ENCODE measurements at places on chromosomes 4 and X.

DNA sequence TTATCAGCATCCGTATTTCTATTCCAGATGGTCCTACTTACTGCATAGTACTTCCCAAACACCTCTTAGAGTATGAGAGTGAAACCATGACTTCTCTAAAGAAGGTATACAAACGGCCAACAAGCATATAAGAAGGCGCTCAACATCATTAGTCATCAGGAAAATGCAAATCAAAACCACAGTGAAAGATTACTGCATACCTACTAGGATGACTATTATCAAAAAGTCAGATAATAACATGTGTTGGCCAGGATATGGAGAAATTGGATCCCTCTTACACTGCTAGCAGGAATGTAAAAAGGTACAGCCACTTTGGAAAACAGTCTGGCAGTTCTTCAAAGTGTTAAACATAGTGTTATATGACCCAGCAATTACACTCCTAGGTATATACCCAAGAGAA is 215.3 kb upstream of the CXorf66 start:
- DNase-seq, result no peak

DNA sequence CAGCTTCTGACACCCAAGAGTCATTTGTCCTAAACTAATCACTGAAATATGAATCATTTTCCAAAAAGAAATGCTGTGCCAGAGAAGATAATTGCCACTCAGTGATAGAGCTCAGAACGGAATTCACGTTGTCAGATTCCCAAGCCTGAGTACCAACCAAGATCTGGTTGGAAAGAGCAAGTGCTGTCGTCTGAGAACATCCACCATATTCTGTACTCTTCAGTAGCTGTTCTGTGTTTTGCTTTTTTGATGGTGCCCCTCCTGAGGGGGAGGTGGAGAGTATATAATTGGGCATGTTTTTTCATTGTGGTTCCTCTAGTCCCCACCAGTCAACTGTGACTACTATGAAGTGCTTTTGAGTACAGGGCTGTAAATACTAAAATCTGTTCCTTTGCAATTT is 13.2 kb downstream of the RUFY3 start:
- no peak for DNase-seq

DNA sequence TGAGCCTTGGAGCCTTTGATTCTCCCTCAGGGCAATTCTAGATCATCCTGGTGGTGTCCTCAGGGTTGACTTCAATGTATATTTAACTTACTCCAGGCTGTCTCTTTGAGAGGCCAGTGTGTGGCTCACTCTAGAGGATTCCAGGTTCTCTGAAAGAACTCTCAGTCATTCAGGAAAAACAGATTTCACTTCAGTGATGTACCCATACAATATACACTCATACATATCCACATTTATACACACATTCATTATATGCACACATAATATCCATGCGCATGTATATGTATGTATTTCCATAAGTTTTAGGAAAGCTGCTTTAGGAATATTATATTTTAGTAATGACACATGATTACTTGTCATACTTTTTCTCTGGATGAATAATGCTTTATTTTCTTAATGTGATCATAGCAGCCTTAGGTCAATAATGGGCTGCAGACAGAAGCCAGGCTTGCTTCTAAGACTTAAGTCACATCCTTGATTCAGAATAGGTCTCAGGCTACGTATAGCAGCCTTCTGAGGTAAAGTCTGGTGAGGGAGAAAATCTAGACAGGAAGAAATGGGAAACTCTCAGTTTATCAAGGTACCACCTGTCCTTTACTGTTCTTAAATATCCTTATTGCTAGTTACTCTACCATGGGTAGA is 397.0 kb downstream of the GPAT3 start:
- no peak for DNase-seq

- DNase-seq, result no peak
Observed at GRCh38 chrX:134520860-134521390, 61.0 kb downstream of the HPRT1 start.

GRCh38 chr4:40446839-40447238 is 111.7 kb downstream of the CHRNA9 start:
- no peak for DNase-seq

DNA sequence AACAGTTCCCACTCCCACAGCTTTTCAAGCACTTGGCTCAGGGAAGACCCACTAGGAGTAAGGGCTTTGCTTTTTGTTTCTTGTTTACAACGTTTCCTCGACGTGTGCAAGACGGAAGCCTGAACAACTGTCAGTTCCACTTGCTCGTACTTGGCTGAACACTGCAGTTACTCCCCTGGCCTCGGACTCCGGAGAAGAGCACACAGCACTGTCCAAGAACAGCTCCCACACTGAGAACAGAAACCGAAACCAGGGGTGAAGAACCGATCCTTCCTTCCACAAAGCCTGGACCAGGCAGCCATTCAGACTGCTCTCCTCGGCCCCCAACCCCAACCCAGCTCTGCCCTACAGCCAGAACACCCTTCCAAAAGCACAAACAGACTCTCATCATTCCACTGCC is 25.5 kb downstream of the IRF2 start:
- no peak for DNase-seq

DNA sequence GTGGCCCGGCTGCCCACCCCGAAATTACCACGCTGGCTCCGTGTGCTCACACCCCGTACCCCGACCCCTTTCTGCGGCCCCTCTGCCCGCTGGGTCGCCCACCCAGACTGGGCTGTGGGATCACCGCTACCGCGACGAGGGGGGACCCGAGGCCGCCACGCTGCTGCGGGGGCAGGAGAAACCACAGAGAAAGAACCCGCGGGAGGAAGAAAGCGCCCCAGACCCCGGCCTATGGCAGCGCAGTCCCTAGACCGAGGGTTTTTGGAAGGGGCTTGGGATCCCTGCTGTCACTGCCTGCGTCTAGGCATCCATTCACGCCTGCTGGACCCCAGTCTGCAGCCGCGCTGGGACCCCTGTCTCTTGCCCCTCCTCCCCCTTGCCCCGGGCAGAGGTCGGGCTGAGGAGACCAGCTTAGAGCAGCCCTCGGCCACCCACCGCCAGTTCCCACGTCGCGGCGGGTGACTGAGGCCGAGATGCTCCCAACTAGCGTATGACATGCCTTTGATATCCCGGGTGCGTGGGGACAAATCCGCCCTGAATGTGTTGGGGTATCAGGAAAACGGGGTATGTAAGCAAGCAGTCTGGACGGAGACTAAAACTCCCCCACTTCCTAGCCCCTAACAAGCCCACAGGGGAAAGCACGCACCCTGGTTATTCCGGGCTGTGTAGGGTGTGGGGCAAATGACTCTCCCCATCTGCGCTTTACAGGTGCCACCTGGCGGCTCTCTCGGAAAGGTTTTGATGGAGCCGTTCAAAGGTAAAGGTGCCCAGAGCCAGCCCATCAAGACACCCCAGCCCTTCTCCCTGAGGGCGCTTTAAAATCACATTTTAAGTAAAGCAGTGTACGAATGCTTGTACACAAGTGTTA is 862 bp upstream of the INPP4B start:
- peak; percentile 10 for DNase-seq

GRCh38 chr4:82746705-82747574 is 51.7 kb downstream of the SCD5 start:
- DNase-seq, result no peak

DNA sequence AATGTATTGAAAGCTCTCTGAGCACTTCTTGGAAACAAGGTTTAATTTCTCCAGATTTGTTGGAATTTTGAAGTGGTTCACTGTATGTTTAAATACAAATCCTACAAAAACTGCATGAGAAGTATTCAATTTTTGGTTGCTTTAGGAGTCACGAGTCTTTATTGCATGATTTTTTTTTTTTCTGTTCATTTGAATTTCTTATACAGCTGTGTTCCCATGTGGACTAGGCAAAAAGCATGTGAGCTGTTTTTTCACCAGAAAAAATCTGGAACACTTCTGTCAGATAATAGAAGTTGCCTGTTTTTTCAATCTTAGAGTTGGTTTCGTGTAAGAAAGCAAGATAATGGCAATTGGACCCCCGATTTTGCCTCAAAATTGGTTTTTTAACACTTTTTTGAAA is 66.4 kb downstream of the SLC9A6 start:
- DNase-seq, result no peak

GRCh38 chrX:103398421-103398864 is 22.1 kb downstream of the BEX3 start:
- no peak for DNase-seq

DNA sequence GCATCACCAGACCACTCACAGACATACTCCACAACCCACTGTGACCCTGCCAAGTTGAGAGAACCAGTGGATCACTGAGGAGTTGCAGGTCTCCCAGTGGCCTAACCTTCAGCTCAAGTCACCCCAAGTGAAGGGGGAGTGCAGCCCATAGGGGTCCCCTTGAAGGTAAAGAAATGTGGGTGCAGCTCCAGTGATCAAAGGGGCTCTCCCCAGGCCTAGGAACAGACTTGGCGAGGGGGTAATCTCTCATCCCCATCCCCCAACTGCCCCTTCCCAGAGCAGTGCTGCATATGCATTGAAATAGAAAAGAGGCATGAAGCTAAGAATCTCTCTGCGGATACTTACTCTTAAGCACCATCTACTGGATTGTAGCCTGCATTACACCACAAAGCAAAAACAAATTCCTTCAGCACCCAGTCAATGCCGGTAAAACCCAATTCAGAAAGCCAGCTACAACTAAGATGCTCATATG is 27.0 kb downstream of the MAGEE1 start:
- DNase-seq, result no peak

- no peak for DNase-seq
Observed at GRCh38 chrX:7134981-7135380, 12.5 kb upstream of the STS start.
